ENCODE measurements at places on chromosomes 16 and 17. TPM values are rescaled to one million over a fixed set of nuclear protein-coding genes. Genes with fewer than 3 reads are reported as not detected.

Gene KCNJ12
- total RNA-seq: 0.05 TPM

- no peak for ATAC-seq
Measured at GRCh38 chr16:14202697-14203096, 131.6 kb downstream of the MRTFB start.

DNA sequence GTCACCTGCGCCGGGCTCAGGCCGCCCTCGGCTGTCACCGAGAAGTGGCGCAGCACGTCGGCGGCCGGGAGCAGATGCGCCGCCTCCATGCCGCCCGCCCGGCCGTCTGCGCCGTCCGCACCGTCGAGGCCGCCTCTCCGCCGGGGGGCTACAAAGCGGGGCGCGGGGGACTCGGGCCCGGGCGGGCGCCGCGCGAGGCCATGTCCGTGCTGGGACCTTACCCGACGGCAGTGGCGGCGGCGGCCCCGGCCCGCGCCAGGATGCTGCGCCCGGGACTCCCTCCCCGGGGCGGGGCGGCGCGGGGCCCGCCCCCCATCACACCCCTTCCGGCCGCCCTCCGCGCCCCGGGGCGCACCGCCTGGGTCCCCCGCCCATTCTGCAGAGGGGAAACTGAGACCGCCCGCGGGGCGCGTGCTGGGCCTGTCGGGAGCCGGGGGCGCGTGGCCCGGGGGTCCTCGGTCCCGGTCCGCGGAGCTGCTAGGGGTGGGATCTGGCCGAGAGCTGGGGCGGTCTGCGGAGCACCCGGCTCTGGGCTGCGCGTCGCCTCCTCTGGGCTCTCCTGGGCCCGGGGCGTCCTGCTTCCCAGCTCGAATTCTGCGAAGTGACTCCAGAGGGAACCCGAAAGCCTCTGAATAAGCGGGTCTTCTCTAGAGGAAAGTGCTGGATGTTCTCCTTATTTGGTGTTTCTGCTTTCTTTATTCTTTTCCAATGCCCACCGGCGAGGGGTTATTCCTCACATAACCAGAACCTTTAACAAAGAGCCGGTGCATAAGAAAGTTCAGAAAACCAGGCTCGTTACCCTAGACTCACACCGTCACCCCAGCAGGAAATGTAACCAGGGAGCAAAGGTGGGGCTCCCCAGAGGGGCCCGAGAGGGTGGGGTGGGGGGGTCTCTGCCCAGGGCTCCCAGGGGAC lies at the start of gene ATP2A3:
Gene ATP2A3, minus strand, starts transcription at position 235 of the 915 bp plus-strand sequence. Its CDS starts 146 bp downstream, at position 89.
- peak; percentile 84 for ATAC-seq

Gene CES3
- total RNA-seq: 4.2 TPM

GRCh38 chr17:45852535-45853297 lies 8.0 kb downstream of the SPPL2C start:
- peak; percentile 70 for ATAC-seq

Gene MMP25
- 5.9 TPM for total RNA-seq

Measured in activated T-helper 17 cell treated with anti-CD3 and anti-CD28 coated beads, Interleukin-2, amount 50 U/mL, for 72 hours (primary cell).